ENCODE measurements at places on chromosomes 7 and 10.

DNA sequence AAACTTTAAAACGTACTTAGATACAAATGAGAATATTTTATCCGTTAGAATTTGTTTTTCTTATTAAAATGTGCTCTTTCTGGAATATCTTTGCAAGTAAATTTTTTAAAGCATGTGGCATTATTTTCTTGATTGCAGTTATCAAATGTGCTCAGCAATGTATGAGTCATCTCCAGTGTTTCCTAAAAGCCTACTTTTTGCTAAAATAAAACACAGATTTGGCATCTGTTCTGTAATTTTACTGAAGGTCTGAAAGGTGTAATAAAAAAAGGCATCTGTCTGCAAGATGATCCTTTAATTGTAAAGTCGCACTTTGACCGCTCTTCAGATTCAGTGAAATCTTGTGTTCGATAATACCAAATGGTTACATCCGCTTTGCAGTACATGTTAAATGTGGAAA is 3.4 kb downstream of the GNAT3 start:
- no peak for DNase-seq

DNA sequence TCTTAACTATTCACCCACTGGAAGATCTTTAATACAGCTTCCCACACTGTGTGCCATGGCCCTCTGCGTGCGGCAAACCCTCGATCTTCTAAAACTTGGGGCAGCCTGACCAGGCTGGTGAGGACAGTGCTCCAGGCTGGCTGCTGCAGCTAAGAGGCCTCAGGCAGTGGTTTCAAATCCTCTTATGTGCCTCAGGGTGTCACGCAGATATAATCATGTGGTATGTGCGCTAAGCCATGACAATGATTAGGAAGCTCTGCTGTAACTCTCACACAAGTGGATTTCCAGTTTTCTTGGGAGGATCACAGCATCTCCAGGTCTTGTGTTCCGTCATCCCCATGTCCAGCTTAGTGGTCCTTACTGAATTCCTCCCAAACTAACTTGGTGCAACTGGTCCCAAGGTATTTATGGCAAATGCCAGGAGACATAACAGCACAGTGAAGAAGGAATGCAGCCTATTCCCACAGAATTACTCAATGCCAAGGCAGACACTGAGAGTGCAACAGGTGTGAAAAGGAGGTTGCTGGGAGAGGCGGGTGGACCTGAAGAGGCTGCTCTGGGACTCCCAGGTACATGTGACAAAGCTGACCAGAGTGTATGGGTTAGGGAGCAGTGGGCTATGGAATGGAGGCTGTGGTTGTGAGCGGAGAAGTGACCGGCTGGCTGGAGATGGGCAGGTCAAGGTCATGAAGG is 2.3 kb downstream of the HPS1 start:
- no peak for DNase-seq

GRCh38 chr10:68959695-68960527 is 3.9 kb downstream of the DDX21 start:
- DNase-seq: no peak

DNA sequence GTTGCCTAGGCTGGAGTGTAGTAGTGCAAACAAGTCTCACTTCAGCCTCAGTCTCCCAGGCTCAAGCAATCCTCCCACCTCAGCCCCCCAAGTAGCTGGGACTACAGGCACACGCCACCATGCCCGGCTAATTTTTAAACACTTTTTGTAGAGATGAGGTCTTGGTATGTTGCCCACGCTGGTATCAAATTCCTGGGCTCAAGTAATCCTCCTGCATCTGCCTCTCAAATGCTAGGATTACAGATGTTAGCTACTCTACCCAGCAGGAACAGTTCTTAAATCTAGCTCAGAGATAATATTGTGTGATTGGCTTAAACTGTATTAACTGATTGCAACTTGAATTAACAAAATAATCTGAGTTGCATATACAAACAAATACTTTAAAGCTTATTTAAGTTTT is 82.9 kb downstream of the CDK14 start:
- DNase-seq: no peak

GRCh38 chr7:2568521-2569223 is 9.9 kb downstream of the IQCE start:
- DNase-seq: no peak
